Activated CD8-positive, alpha-beta memory T cell treated with anti-CD3 and anti-CD28 coated beads for 1 hour (primary cell): ENCODE measurements at places on chromosomes 2 and 18.
A peak's percentile ranks its signal among the peaks of the same experiment; 100 is the strongest.

DNA sequence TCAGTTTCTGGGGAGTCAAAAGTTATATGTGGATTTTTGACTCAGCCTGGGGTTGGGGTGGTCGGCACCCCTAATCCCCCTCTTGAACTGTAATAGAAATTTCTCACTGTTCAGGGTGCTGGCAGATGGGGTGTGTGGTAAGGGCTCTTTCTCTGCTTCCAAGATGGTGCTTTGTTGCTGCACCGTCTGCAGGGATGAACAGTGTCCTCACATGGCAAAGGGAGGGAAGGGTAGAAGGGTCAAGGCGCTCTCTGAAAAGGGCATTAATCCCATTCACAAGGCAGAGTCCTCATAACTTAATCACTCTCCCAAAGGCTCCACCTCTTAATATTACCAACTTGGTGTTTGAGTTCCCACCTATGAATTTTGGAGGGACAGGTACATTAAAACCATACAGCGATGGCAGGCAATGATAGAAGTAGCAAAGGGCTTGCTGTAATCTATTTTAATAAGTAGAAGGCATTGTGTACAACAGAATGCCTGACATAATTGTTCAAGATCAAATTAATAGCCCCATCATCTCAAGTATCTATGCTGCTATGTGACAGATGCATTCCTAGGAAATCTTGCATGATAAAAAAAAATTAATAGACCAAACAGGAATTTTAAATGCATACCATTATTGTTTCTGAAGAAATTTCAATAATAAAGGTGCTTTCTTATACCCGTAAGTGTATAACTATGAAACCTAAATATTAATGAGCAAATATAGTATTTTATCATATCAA, 28.1 kb downstream of the MMADHC start:
- DNase-seq = no peak

- DNase-seq = no peak
Observed at GRCh38 chr2:185665251-185665814, 73.3 kb upstream of the FSIP2 start.

- DNase-seq = peak; percentile 49
Observed at GRCh38 chr2:113876503-113877387, 13.1 kb upstream of the ACTR3 start.

DNA sequence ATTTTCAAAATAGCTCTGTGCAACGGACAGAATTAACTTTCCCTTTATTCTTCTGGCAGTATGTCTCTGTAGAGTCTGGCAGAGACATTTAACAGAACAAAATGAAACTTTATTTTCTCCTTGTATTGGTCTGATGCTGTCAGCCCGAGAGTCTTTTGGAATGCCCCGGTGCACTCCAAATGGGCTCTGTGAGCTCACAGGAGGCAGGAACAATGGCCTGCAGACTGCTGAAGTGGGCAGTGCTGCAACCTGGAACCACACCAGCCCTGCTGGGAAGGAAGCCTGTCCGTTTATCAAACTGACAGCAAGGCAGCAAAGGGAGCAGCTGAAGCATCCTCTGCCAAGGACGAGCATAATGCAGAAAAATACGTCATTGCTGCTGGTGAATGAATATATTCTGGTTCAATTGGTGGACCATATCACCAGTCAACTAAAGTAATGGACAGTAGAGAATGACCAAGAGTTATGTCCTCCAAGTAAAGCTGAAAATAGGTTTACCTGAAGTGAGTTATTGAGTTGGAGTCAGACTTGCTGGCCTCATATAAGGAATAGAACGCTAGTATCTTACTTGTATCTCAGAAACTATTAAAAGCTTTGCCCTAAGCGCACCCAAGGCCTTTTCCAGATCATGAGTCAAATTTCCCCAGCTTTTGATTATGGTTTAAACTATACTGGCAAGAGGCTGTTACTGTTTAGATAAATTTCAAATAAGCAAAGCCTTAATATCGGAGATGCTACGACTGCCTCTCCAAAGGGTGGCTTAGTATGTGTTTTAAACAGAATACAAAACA, 207.6 kb upstream of the TANK start:
- no peak for DNase-seq

- DNase-seq = no peak
Observed at GRCh38 chr2:111697560-111697959, 186.4 kb downstream of the ANAPC1 start.

DNA sequence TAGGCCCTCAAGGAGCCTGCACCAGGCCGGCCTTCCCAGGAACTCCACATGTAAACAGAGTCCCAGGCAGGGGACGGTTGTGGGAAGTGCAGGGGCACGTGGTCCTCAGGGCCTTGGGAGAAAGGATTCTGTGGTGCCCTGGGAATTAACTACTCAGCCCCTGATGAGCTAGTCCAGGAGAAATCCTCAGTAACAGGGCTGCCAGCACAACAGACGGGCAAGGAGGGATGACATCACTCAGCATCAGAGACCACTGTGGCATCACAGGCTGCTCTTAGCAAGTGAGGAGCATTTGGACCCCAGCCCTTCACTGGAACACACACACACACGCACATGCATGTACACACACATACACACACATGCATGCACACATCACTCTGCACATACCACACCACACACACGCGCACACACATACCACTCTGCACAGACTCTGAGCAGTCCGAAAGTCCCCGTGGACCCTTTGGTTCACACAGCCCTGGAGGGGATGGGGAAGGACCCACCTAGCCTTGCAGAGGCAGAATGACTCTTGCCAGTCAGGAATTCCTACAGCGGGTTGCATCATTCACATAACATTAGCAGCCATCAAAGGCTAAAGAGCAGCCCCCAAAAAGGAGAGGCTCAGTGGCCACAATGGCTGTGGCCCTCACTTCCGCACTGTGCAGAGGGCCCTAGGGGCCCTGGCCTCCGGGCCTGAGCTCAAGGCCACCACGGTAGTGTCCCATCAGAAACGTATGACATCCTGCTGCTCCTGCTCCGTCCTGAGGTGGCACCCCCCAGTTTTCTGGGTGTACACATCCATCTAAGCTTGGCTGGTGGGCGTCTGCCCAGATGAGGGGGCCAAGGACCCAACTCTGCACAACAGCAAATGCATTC, 1.9 kb upstream of the NMUR1 start:
- DNase-seq = no peak

DNA sequence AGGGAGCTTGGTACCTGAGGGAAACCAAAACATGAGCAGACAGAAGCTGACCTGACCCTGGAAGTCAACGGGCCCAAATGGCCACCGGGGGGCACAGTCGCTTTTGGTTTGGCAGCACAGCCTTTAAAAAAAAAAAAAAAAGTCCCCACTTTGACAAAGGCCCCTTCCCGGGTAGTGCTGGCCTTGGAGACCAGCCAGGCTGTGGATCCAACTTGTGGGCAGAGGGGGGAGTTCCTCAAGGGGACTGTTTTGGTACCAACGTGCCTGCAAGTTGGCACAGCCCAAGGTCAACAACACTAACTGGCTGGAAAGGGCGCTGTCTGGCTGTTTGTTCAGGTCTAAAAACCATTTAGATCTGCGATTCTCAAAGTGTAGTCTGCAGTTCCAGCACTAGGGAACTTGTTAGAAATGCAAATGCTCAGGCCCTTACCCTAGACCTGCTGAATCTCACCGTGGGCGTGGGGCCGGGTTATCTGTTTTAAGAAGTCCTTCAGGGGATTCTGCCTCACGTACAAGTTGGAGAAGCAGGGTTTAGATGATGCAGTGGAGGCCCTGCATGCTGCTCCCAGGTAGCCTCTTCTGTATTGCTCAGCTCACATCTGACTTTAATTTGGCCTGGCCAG, 83.0 kb downstream of the LPIN1 start:
- DNase-seq = peak; percentile 37

GRCh38 chr18:26919627-26920026, 54.1 kb upstream of the AQP4 start:
- DNase-seq = no peak

DNA sequence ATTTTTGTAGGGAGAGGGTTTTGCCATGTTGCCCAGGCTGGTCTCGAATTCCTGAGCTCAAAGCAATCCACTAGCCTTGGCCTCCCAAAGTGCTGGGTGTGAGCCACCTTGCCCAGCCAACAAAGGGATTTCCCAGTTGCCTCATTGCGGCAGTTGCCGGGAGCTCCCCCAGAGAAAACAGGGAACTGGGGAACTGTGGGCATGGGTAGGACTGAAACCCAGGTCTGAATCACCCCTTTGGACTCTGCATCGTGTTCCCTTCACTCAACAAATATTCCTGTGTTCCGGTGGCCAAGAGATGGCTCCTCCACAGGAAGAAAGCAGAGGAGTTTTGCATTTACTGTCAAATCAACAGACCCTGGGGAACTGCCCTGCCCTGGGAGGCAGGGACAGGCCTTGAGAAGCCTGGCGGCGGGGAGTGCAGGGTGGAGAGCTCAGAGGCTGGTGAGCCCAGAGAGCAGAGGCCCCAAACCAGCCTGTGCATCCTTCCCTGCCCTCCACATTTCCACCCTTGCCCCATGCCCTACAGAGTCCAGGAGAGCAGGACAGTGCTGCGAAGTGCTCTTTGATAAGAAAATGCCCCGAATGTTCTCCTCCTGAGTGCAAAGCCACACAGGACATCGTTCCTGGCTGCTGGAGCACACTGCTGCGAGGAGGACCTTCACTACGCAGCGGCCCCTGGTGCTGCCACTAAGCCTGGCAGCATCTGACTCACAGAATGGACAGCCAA, 24.9 kb downstream of the MYO7B start:
- no peak for DNase-seq

- DNase-seq = no peak
Observed at GRCh38 chr2:238771218-238771617, 76.7 kb upstream of the TWIST2 start.

DNA sequence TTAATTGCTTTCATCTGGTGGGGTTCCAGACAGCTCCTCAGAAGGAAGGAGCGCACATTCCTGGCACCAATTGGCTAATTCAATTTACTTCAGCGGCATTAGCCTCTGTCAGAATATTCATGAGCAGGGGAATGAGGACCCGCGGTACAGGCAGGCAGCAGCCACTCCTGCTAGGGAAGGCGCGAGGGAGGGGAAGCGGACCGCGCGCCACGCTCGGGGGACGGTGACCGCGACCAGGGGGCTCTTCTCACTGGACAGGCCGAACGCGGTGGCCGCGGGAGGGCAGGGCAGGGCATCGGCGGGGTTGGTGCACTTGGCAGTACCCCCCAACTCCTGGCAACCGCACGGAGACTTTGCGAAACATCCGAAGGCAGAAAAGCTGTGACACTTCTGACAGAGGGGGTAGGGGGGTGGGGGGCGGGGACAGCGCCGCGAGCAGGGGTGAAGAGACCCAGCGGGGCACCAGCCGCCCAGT, at the start of gene CDH20:
Gene CDH20 (plus strand): TSS at position 160 of the 475 bp plus-strand sequence.
- DNase-seq = no peak

- DNase-seq = no peak
Observed at GRCh38 chr18:21439431-21439846, 161.1 kb downstream of the ESCO1 start.

- DNase-seq = no peak
Observed at GRCh38 chr18:58800582-58800981, 64.1 kb upstream of the ZNF532 start.

DNA sequence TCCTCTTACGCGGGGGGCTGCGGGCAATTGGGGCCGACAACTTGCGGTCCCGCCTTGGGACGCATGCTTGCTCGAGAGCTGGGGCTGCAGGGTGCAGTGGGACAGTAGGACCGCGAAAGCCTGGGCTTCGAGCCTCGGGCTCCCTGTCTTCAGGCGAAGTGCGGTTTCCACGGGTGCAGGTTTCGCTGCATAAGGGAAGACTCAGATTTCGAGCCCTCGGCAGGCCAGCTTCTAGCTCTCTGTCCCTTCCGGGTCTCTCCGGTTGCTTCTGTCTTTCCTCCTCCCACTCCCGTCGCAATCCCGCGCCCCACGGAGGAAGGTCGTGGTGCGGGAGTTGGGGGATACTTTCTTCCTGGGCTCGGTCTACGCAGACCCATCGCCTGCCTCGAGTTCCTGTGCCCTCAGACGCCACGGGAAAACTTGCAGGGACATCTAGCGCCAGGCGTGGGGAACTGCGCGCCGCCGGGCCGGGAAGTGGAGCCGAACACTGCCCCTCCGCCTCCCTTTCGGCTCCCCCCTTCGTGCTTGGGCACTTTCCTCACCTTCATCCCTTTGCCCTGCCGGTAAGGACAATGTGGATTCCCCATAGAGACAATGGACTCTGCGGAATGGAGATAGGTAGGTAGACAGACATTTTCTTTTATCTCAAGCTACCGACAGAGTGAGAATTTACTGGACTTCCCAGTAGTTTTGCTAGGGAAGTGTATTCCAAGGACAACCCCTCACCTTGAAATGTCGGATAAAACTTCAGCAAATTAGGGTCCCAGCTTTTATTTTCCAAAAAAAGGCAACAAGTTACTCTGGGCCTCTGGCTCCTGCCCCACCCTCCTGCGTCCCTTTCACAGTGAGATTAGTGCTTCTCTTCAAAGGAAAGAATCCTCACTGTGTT, 4.2 kb upstream of the HOXD13 start:
- no peak for DNase-seq

GRCh38 chr2:199309973-199310372, 147.8 kb downstream of the SATB2 start:
- DNase-seq = no peak

DNA sequence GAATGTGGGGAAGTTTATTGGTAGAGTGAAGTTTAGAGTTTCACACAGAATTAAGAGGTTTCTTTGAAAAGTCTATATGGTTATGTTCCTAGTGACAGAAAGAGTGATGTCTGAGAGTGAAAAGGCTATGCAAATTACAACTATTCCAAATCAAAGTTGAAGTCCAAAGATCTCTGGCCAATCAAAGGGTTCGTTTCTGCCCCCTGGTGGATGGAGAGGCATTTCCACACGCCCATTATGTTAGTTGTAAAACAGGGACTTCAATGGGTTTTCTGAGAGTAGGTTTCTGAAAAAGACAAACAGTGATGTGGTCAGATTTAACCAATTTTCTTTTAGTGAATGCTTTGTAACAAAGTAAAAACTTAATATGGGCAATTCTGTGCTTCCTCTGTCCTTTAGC, 441.5 kb upstream of the POU3F3 start:
- no peak for DNase-seq

GRCh38 chr2:113257516-113258264, 21.0 kb downstream of the PAX8 start:
- no peak for DNase-seq

GRCh38 chr2:74843433-74843832, 9.5 kb downstream of the HK2 start:
- no peak for DNase-seq

GRCh38 chr18:23433360-23433759, 19.7 kb upstream of the RIOK3 start:
- no peak for DNase-seq

GRCh38 chr2:160387558-160388262, 105.9 kb downstream of the RBMS1 start:
- DNase-seq = no peak

GRCh38 chr2:27278010-27278409, 2.8 kb downstream of the DNAJC5G start:
- DNase-seq = no peak
